ENCODE measurements at places on chromosomes 12 and 14.

GRCh38 chr14:105460116-105460515 is 14.5 kb upstream of the CRIP2 start:
- no peak for DNase-seq

DNA sequence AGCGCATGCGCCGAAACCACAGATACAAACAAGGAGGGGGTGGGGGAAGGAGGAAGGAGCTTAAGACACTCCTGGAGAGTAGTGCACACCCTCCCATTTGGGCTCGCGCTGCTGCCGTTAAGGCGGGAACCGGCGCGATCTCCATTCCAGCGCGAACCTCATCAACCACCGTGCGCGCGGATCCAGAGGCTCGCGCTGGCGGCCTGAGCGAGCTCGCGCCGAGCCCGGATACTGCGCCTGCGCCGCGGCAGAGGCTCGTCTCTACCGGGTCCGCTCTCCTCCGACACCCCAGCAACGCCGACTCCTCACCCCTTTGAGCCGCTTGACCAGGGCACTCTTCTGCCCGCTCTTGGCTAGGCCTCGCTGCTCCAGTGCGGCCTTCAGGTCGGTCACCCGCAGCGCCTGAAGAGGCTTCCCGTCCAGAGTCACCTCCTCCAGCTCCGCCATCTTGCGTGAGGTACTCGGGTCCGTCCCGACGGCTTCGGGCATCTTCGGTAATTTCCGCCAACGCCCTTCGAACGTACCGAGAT is at the start of gene ACIN1:
TSS of gene ACIN1 (minus strand) at position 471 of the 530 bp plus-strand sequence. CDS start at position 447, 24 bp downstream.
- peak; percentile 80 for DNase-seq

GRCh38 chr14:54676812-54677708 is 110.1 kb downstream of the SAMD4A start:
- DNase-seq, result peak; percentile 85

GRCh38 chr14:103871596-103872480 is 24.5 kb upstream of the PPP1R13B start:
- DNase-seq, result no peak

DNA sequence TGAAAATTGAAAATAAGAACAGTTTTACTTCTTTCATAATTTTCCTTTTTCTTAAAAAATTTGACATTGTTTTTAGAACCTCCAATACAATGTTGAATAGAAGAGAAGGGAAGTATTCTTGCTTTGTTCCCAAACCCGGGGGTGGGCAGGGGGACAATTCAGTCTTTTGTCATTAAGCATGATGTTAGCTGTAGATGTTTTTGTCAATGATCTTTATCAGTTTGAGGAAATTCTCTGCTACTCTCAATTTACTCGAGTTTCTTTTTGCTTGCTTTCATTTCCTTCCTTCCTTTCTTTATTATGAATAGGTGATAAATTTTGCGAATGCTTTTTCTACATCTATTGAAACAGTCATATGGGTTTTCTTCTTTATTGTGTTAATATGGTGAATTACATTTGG is 183.2 kb upstream of the FRMD6 start:
- DNase-seq, result no peak

GRCh38 chr12:3604286-3604685 is 113.3 kb downstream of the PRMT8 start:
- no peak for DNase-seq

- no peak for DNase-seq
These were observed 4.5 kb upstream of the RPGRIP1 start for GRCh38 chr14:21275261-21275858.

DNA sequence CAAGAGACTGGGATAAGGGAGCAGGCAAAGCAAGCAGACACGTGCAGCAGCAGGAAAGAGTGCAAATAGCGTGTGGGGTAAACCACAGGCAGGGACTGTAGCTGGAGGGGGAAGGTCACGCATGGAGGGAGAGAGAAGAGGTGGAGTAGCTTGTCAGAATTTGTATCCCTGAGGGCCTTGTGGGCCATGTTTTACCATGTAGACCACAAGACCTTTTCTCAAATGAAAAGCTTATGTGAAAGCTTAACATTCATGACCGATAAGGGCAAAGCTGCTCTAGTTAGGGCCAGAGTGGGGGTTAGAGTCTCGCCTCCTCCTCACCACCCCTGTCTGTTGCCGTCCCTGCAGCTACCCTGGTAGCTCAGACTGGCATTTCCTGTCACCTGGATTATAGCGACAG is 152.9 kb upstream of the E2F7 start:
- no peak for DNase-seq

DNA sequence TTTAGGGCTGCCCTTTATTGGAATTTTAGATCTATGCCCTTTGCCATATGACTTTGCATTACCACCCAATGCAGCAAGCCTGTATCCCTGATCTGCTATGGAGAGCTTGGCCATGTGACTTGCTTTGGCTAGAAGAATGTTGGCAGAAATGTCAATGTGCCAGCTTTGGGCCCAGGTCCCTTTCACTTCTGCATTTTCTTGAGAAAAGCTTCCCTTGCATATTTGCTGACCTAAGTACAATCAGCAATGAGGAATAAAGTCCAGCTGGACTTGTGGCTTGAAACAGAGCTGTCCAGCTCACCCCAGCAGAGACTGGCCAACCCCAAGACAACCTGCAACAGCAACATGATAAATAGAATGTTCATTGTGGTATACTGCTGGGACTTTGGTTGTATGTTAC is 135.9 kb downstream of the PAH start:
- no peak for DNase-seq

GRCh38 chr14:93975791-93976476 is 436 bp downstream of the ASB2 start:
- DNase-seq, result no peak

DNA sequence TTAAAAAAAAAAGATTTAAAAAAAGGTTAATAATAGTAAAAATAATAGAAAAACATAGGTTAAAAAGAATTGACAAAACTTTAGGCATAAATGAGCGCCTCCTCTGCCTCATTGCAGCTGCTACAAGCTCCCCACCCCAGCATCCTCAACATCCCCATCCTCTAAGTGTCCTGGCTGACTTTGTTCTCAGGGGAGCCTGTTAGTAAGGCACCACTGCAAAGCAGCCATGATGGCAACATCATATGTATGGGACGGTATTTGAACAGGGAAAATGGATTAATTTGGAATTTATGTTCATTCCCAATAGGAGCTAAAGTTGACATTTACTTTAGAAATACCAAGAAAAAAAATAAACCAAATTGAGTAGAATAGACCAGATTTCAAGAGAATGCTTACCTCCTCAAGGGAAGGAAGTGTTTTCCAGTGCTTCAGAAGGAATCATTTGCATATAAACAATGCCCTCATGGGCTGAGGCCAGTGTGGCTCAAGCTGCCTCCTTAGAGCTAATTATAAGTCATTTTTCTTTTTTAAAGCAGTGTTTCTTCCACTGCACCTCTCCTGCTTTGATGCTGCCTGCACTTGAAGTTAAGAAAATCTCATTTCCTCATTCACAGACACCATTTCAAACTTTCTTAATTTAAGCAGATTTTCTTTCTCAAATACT is 59.6 kb downstream of the DACT1 start:
- DNase-seq, result no peak

DNA sequence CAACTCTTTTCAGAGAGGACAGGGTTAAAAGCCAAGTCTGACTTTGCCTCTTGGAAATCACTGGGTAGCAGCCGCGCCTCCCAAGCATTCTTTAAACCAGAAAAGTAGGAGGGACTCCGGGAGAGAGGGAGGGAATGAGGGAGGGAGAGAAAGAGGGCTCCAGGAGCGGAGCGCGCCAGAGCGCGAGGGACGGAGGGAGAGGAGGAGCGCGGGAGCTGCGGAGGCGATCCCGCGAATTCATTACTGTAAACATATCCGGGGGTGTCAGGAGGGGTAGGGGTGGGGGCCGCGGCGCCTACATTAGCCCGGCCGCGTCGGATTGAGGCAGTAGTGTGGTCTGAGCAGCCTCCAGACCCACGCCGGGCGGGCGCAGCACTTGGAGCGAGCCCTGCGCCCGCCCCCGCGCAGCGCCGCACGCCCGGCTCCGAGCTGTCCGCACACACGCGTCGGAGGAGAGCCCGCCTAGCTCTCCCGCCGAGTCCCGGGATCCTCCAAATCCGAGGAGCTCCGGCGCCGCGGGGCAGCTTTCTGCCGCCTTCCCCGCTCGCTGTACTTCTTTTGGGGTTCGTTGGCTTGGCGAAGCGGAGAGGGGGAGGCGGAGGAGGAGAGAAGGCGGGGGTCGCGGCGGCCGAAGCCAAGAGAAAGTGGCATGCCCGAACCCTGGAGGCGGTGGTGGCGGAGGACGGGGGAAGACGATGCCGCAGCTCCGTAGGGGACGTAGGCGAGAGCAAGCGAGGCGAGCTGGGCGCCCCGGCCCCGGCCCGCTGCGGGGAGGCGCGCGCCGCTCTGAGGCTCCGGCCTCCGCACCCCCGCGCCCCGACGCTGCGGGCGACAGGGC is 3.3 kb downstream of the FLRT2 start:
- peak; percentile 80 for DNase-seq

GRCh38 chr14:34018125-34018524 is 67.3 kb upstream of the EGLN3 start:
- DNase-seq, result no peak

All from right atrium auricular region (tissue), 2 donors.